ENCODE measurements at places on chromosomes 1 and 21.
A peak's percentile ranks its signal among the peaks of the same experiment; 100 is the strongest.

GRCh38 chr1:203150511-203151297, 23.2 kb downstream of the ADORA1 start:
- DNase-seq, result no peak

DNA sequence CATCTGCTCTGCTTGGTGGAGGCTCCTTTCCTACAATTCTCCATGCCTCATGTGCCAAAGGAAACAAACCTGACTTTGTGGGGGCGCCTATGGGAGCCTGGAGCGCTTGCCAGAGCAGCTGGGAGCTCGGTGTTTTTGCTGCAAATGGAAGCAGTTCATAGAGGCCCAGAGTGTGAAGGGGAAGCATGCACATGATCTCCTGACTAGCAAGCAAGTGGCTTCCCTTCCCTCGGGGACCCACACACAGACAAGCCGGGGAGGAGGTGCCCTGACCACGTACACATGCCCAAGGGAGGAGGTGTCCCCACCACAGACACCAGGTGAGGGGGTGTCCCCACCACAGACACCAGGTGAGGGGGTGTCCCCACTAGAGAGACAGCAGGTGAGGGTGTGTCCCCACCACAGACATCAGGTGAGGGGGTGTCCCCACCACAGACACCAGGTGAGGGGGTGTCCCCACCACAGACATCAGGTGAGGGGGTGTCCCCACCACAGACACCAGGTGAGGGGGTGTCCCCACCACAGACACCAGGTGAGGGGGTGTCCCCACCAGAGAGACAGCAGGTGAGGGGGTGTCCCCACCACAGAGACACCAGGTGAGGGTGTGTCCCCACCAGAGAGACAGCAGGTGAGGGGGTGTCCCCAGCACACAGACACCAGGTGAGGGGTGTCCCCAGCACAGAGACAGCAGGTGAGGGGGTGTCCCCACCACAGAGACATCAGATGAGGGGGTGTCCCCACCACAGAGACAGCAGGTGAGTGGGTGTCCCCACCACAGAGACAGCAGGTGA, 106.8 kb downstream of the CRYAA start:
- no peak for DNase-seq

GRCh38 chr1:171769171-171769570, 12.3 kb upstream of the METTL13 start:
- DNase-seq, result no peak

GRCh38 chr1:158248118-158248517, 6.1 kb upstream of the CD1A start:
- peak; percentile 30 for DNase-seq

- DNase-seq, result no peak
These were observed 82.0 kb downstream of the DISP1 start for GRCh38 chr1:222896630-222897526.

GRCh38 chr1:227125929-227126545, 185.9 kb downstream of the COQ8A start:
- DNase-seq, result no peak

DNA sequence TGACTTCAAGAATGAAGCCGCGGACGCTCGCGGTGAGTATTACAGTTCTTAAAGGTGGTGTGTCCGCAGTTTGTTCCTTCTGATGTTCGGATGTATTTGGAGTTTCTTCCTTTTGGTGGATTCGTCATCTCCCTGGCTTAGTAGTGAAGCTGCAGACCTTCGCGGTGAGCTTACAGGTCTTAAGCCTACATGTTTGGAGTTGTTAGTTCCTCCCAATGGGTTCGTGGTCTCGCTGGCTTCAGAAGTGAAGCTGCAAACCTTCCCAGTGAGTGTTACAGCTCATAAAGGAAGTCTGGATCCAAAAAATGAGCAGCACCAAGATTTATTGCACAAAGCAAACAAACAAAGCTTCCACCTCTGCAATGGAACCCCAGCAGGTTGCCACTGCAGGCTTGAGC, 14.7 kb downstream of the LDLRAD1 start:
- no peak for DNase-seq

GRCh38 chr1:145720556-145720877, 1.2 kb downstream of the CD160 start:
- DNase-seq, result no peak

All from stimulated activated naive CD8-positive, alpha-beta T cell treated with anti-CD3 and anti-CD28 coated beads, Interleukin-15, Interleukin-2, amounts not matched to agents 100 U/mL and 50 U/mL, for 24 hours (primary cell).